ENCODE measurements at places on chromosomes 11 and 22.

DNA sequence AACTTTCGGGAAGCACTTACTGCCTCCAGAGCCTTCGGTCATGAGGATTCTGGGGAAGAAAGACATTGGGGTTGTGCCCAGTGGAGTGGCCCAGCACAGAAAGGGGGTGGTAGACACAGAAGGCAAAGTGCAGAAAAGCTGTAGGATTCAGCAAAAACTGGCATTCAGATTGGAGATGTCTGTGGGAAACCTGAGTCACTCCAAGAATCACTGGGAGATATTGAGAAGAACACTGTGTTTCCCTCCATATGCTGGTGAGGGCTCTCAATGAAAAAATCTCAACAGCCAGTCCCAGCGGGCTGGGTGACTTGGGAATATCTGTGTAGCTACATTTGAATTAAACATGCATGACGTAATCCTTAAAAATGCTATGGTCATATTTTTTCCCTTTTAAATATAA, 61.2 kb upstream of the RCN1 start:
- H3K27me3 ChIP-seq = peaks cover 36% of the 10 kb centered on the region
- H3K4me1 ChIP-seq = no peaks in the 10 kb centered on the region
- no peak for DNase-seq

- H3K36me3 ChIP-seq = no peaks in the 10 kb centered on the region
- no peak overlapping the region for H3K4me3 ChIP-seq
- no peak for DNase-seq
- H3K27ac ChIP-seq = no peak overlapping the region
- H3K27me3 ChIP-seq = no peaks in the 10 kb centered on the region
- peaks cover 7% of the 10 kb centered on the region for H3K4me1 ChIP-seq
Observed at GRCh38 chr11:87116185-87116584, 78.5 kb downstream of the TMEM135 start.

GRCh38 chr11:64074239-64074638, 38.5 kb downstream of the FLRT1 start:
- no peak overlapping the region for H3K27ac ChIP-seq
- H3K4me1 ChIP-seq = no peaks in the 10 kb centered on the region
- H3K36me3 ChIP-seq = no peaks in the 10 kb centered on the region
- H3K27me3 ChIP-seq = no peaks in the 10 kb centered on the region
- DNase-seq = no peak
- H3K4me3 ChIP-seq = no peak overlapping the region

DNA sequence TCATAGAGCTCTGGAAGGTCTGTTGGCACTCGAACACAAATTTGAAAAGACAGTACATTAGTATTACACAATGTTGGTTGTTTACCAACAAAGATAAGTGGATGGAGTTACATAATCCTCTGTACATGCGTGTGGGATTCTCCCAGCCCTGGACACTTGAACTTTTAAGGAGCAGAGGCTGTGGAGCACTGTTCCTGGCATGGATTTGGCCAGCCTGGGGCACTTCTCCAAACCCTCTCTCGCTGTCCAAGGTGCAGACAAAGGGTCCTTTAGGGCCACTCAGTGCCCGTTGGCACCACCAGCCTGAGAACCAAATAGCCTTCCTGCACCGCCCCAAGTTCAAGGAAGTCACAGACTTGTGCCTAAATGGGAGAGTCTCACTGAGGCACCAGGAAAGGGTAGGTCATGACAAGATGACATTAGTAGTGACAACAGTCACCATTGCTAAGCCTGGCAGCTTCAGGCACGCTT, 1.6 kb upstream of the ANO1 start:
- no peaks in the 10 kb centered on the region for H3K27me3 ChIP-seq
- H3K4me3 ChIP-seq = no peak overlapping the region
- H3K27ac ChIP-seq = no peak overlapping the region

DNA sequence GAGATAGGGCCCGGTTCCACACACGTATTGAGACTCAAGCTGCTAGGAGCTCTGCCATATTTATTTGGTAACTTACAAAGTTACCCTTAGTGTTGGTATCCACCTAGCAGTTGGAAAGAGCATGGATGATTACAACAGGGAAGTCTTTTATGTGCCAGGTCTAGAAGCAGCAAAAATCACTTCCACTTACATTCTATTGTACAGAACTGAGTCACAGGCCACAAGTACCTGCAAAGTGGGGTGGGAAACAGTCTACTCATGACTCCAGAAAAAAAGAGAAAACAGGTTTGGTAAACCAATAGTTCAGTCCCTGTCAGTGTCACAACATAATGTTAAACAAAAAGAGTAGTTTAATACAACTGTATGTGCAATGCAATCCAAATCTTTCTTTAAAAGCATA, 279.6 kb upstream of the PITPNB start:
- H3K27me3 ChIP-seq = no peaks in the 10 kb centered on the region
- H3K36me3 ChIP-seq = no peaks in the 10 kb centered on the region
- H3K27ac ChIP-seq = no peak overlapping the region
- no peaks in the 10 kb centered on the region for H3K4me1 ChIP-seq
- H3K4me3 ChIP-seq = no peak overlapping the region
- DNase-seq = no peak

DNA sequence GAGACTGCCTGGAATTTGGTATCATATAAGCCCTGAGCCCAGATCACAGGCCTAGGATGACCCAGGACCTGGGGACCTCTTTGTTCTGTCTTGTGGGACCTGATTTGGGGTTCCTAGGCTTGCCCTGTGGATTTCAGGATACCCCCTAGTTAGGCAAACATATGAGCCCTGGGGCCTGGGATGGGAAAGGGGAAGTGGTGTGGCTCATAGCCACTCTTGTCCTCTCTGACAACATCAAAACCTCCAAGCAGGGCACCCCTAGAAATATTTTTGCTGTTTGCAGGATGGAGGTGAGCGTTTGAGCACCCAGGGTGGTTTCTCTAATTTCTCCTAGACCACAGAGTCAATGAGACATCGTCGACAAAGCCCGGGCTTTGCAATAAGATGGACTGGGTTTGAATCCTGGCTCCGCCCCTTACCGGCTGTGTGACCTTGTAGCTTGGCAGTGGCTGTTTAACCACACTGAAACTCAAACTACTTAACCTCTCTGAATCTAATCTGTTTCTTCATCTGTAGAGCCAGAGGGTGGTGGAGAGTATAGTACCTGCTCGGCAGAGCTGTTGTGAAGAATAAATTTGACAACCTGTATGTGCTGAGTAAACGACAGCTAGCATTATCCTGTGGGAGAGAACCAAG, 5.3 kb upstream of the LRRC10B start:
- H3K36me3 ChIP-seq = no peaks in the 10 kb centered on the region
- peaks cover 5% of the 10 kb centered on the region for H3K4me1 ChIP-seq
- DNase-seq = no peak
- H3K4me3 ChIP-seq = no peak overlapping the region
- no peak overlapping the region for H3K27ac ChIP-seq

DNA sequence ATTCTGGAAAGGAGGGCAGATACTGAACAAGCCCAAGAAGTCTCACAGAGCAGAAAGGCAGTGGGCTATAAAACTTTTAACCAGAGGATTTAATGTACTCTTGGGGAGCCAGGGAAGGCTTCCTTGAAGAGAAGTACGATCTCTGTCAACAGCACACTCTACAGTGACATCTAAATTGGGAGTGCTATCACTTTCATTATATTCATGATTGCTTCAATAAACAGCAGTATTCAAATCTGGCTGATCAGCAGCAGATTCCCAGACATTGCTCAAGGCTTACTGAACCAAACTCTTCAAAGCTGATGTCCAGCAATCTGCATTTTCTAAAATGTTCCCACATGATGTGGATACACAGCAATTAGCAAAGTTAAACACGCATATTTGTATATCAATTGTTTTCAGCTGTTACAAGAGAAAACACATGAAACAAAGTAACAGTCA, 44.2 kb downstream of the SYTL2 start:
- DNase-seq = no peak
- no peak overlapping the region for H3K27ac ChIP-seq
- no peaks in the 10 kb centered on the region for H3K27me3 ChIP-seq
- no peak overlapping the region for H3K4me3 ChIP-seq

DNA sequence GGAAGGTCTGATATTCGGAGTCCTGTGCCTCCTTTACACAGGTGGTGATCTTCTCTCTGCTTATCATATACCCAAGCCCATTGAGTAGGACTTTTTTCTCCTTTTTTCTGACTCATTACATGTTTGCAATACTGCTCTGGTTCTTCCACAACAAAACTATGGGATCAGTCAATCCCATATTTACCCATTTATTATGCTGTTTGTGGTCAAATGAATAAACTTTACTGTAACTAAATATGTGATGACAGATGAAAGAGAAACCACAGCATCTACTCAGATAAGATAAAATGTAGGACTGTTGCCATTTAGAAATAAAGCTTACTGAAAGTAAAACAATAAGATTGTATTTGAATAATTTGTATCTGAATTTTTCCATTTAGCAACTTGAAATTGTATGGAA, 958.7 kb upstream of the FAT3 start:
- DNase-seq = peak; percentile 70
- H3K4me3 ChIP-seq = no peak overlapping the region
- no peaks in the 10 kb centered on the region for H3K4me1 ChIP-seq
